ENCODE measurements at places on chromosomes 11 and 22. TPM values are rescaled to one million over a fixed set of nuclear protein-coding genes. Genes with fewer than 3 reads are reported as not detected.

Gene KRTAP5-2
- not detected for total RNA-seq

Gene TRIM29
- total RNA-seq, result not detected

Gene RFPL3
- total RNA-seq, result not detected

Gene PAMR1
- 0.26 TPM for total RNA-seq

GRCh38 chr11:79220171-79220570 lies 220.7 kb downstream of the TENM4 start:
- DNase-seq, result no peak

GRCh38 chr11:6216501-6216900 lies 11.1 kb downstream of the C11orf42 start:
- DNase-seq, result no peak

- DNase-seq, result peak; percentile 14
Measured at GRCh38 chr11:14773755-14774154, 118.3 kb downstream of the CYP2R1 start.

DNA sequence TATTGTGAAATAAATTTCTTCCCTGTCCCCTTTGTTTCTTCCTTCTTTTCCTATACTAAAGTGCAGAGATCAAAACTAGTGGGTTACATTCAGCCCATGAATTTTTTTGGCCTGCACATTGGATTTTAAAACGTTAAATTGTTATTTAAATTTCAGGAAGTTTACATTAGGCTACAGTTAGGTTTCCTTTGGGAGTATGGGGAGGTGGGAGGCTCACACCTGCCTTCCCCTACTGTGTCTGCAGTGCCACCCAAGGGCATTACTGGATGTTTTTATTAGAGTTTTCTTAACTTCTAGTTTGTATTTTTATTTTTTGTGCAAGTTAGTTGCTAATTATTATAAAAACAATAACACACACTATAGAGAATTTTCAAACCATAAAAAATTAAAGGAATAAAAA lies 51.7 kb downstream of the CYB5R2 start:
- DNase-seq, result no peak

DNA sequence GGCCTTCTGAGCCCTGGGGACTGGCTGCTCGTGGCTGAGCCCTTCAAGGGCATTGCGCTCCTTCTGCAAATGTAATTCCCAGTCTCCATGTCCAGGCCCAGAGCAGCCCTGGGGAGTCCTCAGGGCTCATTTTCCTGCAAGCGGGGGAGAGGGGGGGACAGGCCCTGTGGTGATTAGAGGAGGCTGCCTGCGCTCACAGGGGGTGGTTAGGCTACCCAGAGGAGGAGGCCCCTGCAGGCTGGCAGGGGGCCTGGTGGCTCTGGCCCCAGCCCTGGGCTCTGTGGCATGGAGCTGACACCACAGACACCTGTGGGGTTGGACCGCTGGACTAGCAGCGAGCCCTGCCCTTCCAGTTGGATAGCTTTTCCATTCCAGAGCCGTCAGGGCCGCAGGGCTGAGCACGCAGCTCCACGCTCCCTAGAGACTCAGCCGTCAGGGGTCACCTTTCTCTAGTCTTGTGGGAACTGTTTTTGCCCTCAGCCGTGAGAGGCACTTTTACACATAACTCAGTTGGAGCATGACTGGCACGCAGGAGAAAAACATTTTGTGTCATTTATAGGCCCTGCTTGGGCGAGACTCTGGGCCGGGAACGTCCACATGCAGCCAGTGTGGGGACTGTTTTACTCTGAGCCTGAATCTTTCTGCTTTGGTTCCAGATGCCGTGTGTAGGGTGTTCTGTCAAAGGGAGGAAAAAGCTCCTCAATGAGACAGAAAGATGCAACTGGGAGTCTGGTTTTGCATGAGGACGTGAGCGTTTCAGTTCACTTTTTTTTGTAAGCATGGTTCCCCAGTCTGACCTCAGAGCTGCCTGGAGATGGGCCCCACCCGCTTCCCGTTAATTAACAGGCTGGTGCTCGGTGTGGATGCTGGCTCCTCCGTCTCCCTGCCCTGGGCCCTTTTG lies 58.1 kb downstream of the LRP5 start:
- no peak for DNase-seq

Data from LHCN-M2 (cell line).